Colonic mucosa (tissue), 4 donors: ENCODE measurements at places on chromosomes 12 and 14. TPM values are rescaled to one million over a fixed set of nuclear protein-coding genes. Genes with fewer than 3 reads are reported as not detected.

DNA sequence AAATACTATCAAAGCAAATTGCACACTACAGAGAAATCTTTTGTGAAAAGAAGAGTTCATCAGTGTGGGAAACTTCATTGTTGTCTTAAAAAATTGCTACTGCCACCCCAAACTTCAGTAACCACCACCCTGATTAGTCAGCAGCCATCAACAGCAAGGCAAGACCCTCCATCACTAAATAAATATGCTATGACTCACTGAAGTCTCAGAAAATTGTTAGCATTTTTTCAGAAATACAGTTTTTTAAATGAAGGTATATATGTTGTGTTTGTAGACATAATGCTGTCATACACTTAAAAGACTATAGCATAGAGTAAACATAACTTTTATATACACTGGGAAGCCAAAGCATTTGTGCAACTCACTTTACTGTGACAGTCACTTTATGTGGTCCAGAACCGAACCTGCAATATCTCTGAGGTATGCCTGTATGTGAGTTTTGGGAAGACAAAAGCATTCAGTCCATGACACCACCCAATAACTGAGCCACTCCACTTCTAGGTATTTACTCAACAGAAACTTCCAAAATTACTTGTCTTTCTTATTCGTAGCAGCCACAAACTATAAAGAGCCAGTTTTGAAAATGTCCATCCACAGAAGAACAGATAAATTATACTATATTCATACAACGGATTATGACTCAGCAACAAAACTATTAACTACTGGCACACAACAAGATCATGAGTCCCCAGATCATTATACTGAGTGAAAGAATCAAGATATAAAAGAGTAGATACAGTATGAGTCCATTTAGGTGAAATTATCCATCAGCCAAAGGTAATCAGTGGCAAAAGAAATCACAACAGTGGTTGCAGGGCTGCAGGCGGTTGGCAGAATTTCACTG, 649.6 kb downstream of the BCL11B start:
- no peak for DNase-seq

GRCh38 chr12:47281667-47282171, 202.0 kb upstream of the AMIGO2 start:
- DNase-seq = no peak

DNA sequence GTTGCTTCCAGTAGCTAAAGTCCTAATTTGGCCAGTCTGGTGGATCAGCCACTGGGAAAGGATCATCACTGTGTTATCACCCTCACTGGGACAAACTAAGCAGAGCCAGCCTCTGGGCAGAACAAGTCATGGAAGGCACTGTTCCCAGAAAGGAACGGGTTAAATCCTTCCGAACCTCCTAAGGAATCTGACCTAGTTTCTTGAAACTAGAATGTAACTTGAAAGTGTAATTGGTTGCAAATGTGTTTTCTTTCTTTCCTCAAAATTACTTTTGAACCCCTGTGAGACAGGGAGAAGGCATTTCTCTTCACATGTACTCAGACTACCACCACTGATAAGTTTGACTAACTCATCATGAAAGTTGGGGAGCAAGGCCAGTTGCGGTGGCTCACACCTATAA, 18.7 kb upstream of the KICS2 start:
- DNase-seq = no peak

- no peak for DNase-seq
Observed at GRCh38 chr14:64680013-64680713, 24.1 kb upstream of the PLEKHG3 start.

- DNase-seq = peak; percentile 50
Observed at GRCh38 chr14:38837343-38838048, 265.5 kb downstream of the SEC23A start.

Gene SLC35E3
- 6.8 TPM for total RNA-seq
